Stimulated activated CD8-positive, alpha-beta memory T cell treated with anti-CD3 and anti-CD28 coated beads, Interleukin-2, amount 100 ng/mL, for 48 hours (primary cell): ENCODE measurements at places on chromosomes 2 and 18.

DNA sequence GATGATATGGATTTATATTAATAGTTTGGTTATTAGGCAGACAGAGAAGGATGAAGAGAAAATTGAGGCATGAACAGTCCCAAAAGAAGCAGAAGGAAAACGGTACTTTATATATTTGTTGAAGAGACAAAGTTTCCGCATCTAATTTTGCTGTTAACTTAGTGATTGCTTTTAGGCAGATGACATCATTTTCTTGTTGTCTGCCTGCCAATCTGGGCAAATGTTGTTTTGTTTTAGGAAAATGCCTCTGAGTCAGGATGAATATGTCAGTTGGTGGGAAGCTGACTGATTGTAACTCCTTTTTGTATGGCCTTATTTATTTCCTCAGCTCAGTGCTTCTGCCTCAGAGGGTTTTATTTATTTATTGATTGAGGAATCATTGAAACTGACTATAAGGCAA, 52.5 kb upstream of the CAVIN2 start:
- DNase-seq = no peak

- no peak for DNase-seq
Measured at GRCh38 chr2:45498661-45499550, 112.2 kb downstream of the SRBD1 start.

GRCh38 chr2:230889911-230890601, 25.3 kb downstream of the ITM2C start:
- no peak for DNase-seq

- DNase-seq = no peak
Measured at GRCh38 chr18:31702449-31702848, 18.1 kb upstream of the B4GALT6 start.
